ENCODE measurements at places on chromosomes 1 and 21. TPM values are rescaled to one million over a fixed set of nuclear protein-coding genes. Genes with fewer than 3 reads are reported as not detected.
A peak's percentile ranks its signal among the peaks of the same experiment; 100 is the strongest.

Gene CGN
- 25.7 TPM for total RNA-seq

Gene IVL
- not detected for total RNA-seq

Gene IL22RA1
- total RNA-seq, result 0.31 TPM

Gene EXOSC10
- 78.8 TPM for total RNA-seq

Gene CCDC190
- 1.2 TPM for total RNA-seq

Gene LCE2A
- not detected for total RNA-seq

Gene GLIS1
- 6.1 TPM for total RNA-seq

Gene TLCD4
- total RNA-seq, result 7.2 TPM

Gene LIPI
- total RNA-seq, result not detected

Gene ISG15
- 22.8 TPM for total RNA-seq

- no peaks in the 10 kb centered on the region for H3K36me3 ChIP-seq
- H3K27ac ChIP-seq, result no peak overlapping the region
- no peak overlapping the region for H3K4me3 ChIP-seq
- DNase-seq, result no peak
These were observed 269.3 kb upstream of the LYPLAL1 start for GRCh38 chr1:218904416-218904815.

- no peaks in the 10 kb centered on the region for H3K4me1 ChIP-seq
- no peak overlapping the region for H3K27ac ChIP-seq
- no peaks in the 10 kb centered on the region for H3K36me3 ChIP-seq
- no peak overlapping the region for H3K4me3 ChIP-seq
- H3K27me3 ChIP-seq, result no peaks in the 10 kb centered on the region
- no peak for DNase-seq
These were observed 75.3 kb downstream of the CSMD2 start for GRCh38 chr1:34089731-34090130.

- peaks cover 36% of the 10 kb centered on the region for H3K4me1 ChIP-seq
- H3K4me3 ChIP-seq, result no peak overlapping the region
- DNase-seq, result no peak
- H3K36me3 ChIP-seq, result no peaks in the 10 kb centered on the region
- H3K27ac ChIP-seq, result peak overlapping the region; percentile 87
These were observed 12.2 kb downstream of the PSRC1 start for GRCh38 chr1:109270623-109271317.

- no peak for DNase-seq
- no peaks in the 10 kb centered on the region for H3K27me3 ChIP-seq
- H3K36me3 ChIP-seq, result no peaks in the 10 kb centered on the region
- no peak within 1 kb of the TSS for H3K4me3 ChIP-seq
- no peak within 1 kb of the TSS for H3K27ac ChIP-seq
These were observed at the start of gene LGR6 for GRCh38 chr1:202193614-202194327. TSS of gene LGR6 (plus strand) at chr1:202193799. CDS start at chr1:202193990, 191 bp downstream.

GRCh38 chr1:91844862-91845528, 41.0 kb downstream of the TGFBR3 start:
- H3K27me3 ChIP-seq, result no peaks in the 10 kb centered on the region
- H3K36me3 ChIP-seq, result no peaks in the 10 kb centered on the region
- peak overlapping the region; percentile 14 for H3K27ac ChIP-seq
- DNase-seq, result peak; percentile 57
- no peak overlapping the region for H3K4me3 ChIP-seq
- H3K4me1 ChIP-seq, result peaks cover 17% of the 10 kb centered on the region

GRCh38 chr1:28602536-28603439, 10.7 kb downstream of the RAB42 start:
- no peaks in the 10 kb centered on the region for H3K27me3 ChIP-seq
- H3K27ac ChIP-seq, result no peak overlapping the region
- DNase-seq, result peak; percentile 82

DNA sequence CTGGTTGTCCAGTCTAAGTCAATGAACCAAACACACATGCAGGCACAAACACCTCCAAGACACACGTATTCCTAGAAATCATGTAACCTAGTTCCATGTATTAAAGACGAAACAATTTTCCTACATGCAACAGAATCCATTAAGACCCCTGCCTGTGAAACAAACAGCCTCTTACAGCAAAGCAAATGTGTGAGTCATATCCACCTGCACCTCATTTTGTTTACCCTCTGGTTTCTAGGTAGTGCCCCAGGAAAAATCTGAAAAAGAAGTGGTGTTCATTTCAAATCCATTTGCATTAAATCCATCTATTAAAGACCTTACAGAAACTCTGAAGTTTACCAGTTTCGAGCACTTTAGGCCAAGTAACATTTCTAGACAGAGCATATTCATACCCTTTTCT, 74.1 kb downstream of the VCAM1 start:
- H3K27ac ChIP-seq, result no peak overlapping the region
- H3K4me1 ChIP-seq, result no peaks in the 10 kb centered on the region
- H3K36me3 ChIP-seq, result no peaks in the 10 kb centered on the region
- no peak for DNase-seq
- no peak overlapping the region for H3K4me3 ChIP-seq
- no peaks in the 10 kb centered on the region for H3K27me3 ChIP-seq

GRCh38 chr1:79568411-79568810, 561.9 kb upstream of the ADGRL4 start:
- H3K27me3 ChIP-seq, result no peaks in the 10 kb centered on the region
- no peaks in the 10 kb centered on the region for H3K36me3 ChIP-seq
- DNase-seq, result no peak
- H3K27ac ChIP-seq, result no peak overlapping the region
- no peaks in the 10 kb centered on the region for H3K4me1 ChIP-seq
- no peak overlapping the region for H3K4me3 ChIP-seq

DNA sequence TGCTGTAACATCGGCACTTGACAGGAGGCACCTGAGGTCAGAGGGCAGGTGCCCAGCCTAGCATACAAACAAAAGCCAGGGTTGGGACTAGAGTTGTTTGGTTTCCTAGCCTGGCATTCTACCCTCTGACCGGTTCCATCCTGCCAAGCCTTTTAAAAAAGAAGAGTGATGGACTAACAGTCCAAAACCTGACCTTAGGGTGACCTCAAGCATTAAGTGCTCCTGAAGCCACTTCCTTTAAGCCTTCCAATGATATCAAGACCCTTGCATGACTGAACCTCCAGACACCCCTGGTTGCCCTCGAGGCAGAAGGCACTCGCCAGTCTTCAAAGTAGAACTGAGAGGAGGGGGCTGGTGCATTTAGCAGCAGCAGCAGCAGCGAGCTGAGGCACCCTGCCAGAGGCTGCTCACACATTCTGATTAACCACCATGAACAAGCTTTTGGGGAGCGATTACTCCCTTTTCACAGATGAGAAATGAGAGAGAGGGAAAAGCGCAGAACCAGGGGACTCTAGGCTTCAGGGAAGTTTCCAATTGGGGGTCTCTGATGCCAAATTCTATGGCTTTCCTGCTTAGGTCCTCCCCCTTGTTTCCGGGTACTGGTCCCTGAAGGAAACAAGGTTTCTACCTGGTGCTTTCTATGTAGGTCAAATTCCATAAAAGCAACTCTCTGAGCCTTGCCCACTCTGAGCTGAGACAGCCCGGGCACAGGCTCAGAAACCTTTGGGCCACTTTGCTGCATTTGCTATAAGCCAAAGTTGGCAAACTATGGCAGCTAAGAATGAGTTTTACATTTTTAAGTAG, 9.2 kb downstream of the SLC2A1 start:
- no peaks in the 10 kb centered on the region for H3K27me3 ChIP-seq
- DNase-seq, result no peak
- no peak overlapping the region for H3K27ac ChIP-seq

- H3K36me3 ChIP-seq, result no peaks in the 10 kb centered on the region
- H3K27me3 ChIP-seq, result no peaks in the 10 kb centered on the region
- DNase-seq, result no peak
- no peak overlapping the region for H3K27ac ChIP-seq
These were observed 16.2 kb downstream of the ATP1A4 start for GRCh38 chr1:160167580-160167979.

DNA sequence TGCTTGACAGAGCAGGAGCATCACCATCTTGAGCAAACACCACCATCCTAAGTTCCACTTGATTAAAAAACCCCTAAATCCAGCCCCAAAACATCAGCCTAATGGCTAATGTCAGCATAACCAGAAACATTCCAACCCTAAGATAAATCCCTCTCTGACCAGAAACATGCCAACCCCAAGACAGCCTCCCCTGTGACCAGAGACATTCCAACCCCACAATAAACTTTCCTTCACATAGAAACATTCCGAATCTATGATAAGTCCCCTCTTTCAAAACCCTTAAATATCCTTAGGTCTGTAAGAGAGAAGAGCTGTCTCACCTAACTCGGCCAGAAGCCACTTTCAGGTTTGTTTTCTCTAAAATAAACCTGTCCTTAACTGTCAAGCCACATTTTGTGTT, 17.4 kb upstream of the SLC2A5 start:
- H3K36me3 ChIP-seq, result no peaks in the 10 kb centered on the region
- H3K27ac ChIP-seq, result no peak overlapping the region
- no peak for DNase-seq
- no peaks in the 10 kb centered on the region for H3K4me1 ChIP-seq
- H3K4me3 ChIP-seq, result no peak overlapping the region
- H3K27me3 ChIP-seq, result no peaks in the 10 kb centered on the region

DNA sequence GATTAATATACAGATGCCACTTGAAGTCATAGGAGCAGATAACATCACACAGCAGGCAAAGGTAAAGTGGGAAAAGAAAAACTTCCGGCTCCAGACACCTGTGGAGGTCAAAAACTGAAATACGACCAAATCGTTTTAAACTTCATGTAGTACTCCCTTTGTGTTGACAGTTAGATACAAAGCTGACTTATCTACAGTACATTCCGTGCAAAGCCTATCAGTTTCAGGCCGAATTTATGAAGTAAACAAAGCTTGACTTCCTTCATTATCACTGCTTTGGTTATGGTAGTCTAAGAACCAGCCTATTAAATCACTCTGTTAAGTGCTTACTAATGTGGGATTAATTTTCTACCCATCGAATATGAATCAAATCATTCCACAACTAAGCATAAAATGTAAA, 156.3 kb downstream of the SMYD3 start:
- H3K27me3 ChIP-seq, result no peaks in the 10 kb centered on the region
- H3K36me3 ChIP-seq, result no peaks in the 10 kb centered on the region
- peaks cover 5% of the 10 kb centered on the region for H3K4me1 ChIP-seq
- peak overlapping the region; percentile 4 for H3K27ac ChIP-seq

DNA sequence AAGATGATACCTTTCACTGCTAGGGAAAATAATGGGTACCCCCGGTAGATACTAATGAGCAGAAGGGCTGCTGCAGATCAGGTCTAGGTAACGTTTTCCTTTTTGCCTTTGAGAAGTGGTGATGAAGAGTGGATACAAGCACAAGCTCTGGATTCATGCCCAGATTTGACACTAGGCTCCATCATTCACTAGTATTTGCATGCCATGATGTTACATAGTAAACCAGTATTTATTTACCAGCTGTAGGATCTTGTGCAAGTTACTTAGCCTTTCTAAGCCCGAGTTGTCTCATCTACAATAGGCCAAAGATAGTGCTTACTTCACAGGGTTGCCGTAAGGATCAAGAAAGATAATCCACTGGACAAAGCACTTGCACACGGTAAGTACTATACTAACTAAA, 14.2 kb downstream of the PTPN14 start:
- H3K36me3 ChIP-seq, result no peaks in the 10 kb centered on the region
- no peaks in the 10 kb centered on the region for H3K27me3 ChIP-seq
- H3K4me3 ChIP-seq, result no peak overlapping the region
- no peak for DNase-seq

DNA sequence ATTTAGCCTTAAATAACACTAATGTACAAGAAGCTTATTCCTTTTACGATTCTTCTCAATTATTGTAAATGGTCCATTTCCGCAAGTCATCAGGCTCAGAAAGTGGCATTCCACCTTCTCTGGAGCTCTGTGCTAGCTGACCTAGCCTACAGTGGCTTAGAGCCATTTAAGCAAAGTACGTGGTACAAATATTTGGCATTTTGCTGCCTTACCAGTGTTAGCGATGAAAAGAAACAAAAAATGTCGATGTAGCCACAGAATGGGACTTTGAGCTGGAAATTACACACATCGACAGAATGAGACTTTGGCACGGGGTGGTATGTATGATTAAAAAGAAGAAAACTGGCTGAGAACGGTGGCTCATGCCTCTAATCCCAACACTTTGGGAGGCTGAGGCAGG, 26.1 kb downstream of the OVAAL start:
- H3K27me3 ChIP-seq, result no peaks in the 10 kb centered on the region
- H3K4me3 ChIP-seq, result no peak overlapping the region
- H3K4me1 ChIP-seq, result peaks cover 5% of the 10 kb centered on the region
- DNase-seq, result no peak
- H3K36me3 ChIP-seq, result no peaks in the 10 kb centered on the region
- peak overlapping the region; percentile 68 for H3K27ac ChIP-seq

- H3K4me3 ChIP-seq, result peak overlapping the region; percentile 99
- peaks cover 23% of the 10 kb centered on the region for H3K4me1 ChIP-seq
- peak; percentile 58 for DNase-seq
These were observed 642 bp upstream of the SLC16A1 start for GRCh38 chr1:112956544-112957132.

DNA sequence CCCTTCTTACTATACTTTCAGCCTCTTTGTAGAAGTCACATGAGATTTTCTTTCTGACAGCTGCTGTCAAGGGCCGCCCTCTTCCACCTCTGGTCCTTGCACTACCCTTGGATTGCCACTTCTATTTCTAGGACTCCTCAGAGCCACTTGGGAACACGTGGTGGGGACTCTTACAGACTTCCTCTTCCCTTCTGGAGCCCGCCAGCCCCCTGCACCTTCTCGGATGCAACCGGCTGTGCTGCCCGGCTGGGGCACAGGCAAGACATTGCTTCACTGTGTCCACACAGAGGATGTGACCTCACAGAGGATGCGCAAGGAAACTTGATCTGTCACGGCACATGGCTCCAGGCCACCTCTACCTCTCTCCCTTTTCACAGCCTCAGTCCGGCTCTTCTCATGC, 2.4 kb upstream of the IKBKE start:
- DNase-seq, result no peak
- no peaks in the 10 kb centered on the region for H3K27me3 ChIP-seq
- H3K4me1 ChIP-seq, result peaks cover 4% of the 10 kb centered on the region
- H3K36me3 ChIP-seq, result no peaks in the 10 kb centered on the region
- no peak overlapping the region for H3K4me3 ChIP-seq

- H3K27me3 ChIP-seq, result no peaks in the 10 kb centered on the region
- no peaks in the 10 kb centered on the region for H3K36me3 ChIP-seq
- no peak overlapping the region for H3K4me3 ChIP-seq
- H3K27ac ChIP-seq, result no peak overlapping the region
- no peaks in the 10 kb centered on the region for H3K4me1 ChIP-seq
These were observed 20.4 kb downstream of the TEX35 start for GRCh38 chr1:178533121-178533946.

GRCh38 chr1:107116306-107116790, 24.5 kb upstream of the NTNG1 start:
- no peak for DNase-seq
- no peak overlapping the region for H3K4me3 ChIP-seq
- no peaks in the 10 kb centered on the region for H3K4me1 ChIP-seq
- no peak overlapping the region for H3K27ac ChIP-seq
- no peaks in the 10 kb centered on the region for H3K27me3 ChIP-seq

GRCh38 chr21:46153247-46154154, 1.9 kb downstream of the FTCD start:
- no peaks in the 10 kb centered on the region for H3K27me3 ChIP-seq
- H3K27ac ChIP-seq, result peak overlapping the region; percentile 84
- peaks cover 22% of the 10 kb centered on the region for H3K4me1 ChIP-seq
- no peak overlapping the region for H3K4me3 ChIP-seq

Measured in testis (tissue), 5 donors.